Common myeloid progenitor, CD34-positive (primary cell): ENCODE measurements at places on chromosomes 16 and 17.

- H3K4me3 ChIP-seq = no peak overlapping the region
- H3K27me3 ChIP-seq = no peaks in the 10 kb centered on the region
- no peaks in the 10 kb centered on the region for H3K36me3 ChIP-seq
- DNase-seq = no peak
Observed at GRCh38 chr16:15747937-15748336, 97.9 kb downstream of the NDE1 start.

GRCh38 chr16:86824751-86825296 lies 246.5 kb downstream of the FOXL1 start:
- H3K36me3 ChIP-seq = no peaks in the 10 kb centered on the region
- H3K27ac ChIP-seq = no peak overlapping the region
- H3K4me1 ChIP-seq = no peaks in the 10 kb centered on the region

DNA sequence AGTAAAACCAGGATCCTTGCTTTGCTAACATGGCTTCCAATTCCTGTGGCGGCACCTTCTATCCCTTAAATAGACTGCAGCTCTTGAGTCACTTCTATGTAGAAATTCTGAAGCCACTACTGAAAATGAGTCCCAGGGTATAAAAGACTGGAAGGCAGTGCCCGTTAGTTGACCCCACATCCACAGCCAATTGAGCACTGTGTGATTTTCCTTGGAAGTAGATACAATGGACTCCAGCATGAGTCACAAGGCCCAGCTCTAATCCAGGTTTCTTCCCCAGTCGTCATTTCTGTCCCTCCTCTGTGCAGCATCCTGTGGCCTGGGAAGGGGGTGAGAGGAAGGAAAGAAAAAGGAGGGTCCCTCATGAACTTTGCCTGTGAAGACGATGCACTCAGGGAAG lies 69.5 kb downstream of the HLF start:
- H3K36me3 ChIP-seq = no peaks in the 10 kb centered on the region
- H3K27ac ChIP-seq = no peak overlapping the region
- H3K27me3 ChIP-seq = no peaks in the 10 kb centered on the region
- no peak for DNase-seq
- no peak overlapping the region for H3K4me3 ChIP-seq

GRCh38 chr17:64281962-64282752 lies 19.1 kb upstream of the TEX2 start:
- H3K27ac ChIP-seq = no peak overlapping the region
- peak overlapping the region; percentile 42 for H3K4me3 ChIP-seq
- H3K4me1 ChIP-seq = peaks cover 4% of the 10 kb centered on the region
- H3K27me3 ChIP-seq = no peaks in the 10 kb centered on the region
- H3K36me3 ChIP-seq = no peaks in the 10 kb centered on the region

GRCh38 chr17:81529437-81529803 lies 1.2 kb downstream of the FSCN2 start:
- no peaks in the 10 kb centered on the region for H3K4me1 ChIP-seq
- no peak overlapping the region for H3K4me3 ChIP-seq
- DNase-seq = no peak
- H3K27ac ChIP-seq = no peak overlapping the region

DNA sequence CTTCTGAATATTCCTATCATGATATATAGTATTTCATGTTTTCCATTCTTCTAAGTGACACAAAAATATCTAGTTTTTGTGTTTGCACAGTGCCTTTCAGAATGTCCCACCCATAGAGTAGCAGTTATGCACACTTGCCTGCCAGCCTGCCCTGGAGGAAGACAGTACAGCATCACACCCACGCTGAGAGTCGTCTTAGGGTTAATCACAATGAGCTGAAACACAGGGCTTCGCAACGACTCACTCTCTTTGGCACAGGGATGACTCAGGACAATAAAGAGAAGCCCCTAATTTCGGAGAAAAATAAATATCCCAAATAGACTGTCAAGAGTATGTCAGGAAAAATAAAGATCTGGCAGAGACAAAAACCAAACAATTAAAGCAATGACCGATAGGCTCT lies 11.6 kb upstream of the NDUFAB1 start:
- H3K36me3 ChIP-seq = peaks cover 14% of the 10 kb centered on the region
- H3K27ac ChIP-seq = no peak overlapping the region
- DNase-seq = no peak
- H3K4me3 ChIP-seq = no peak overlapping the region

GRCh38 chr16:85220964-85221731 lies 108.9 kb upstream of the CIBAR2 start:
- H3K4me1 ChIP-seq = no peaks in the 10 kb centered on the region
- no peak overlapping the region for H3K27ac ChIP-seq
- H3K36me3 ChIP-seq = no peaks in the 10 kb centered on the region
- no peak overlapping the region for H3K4me3 ChIP-seq
- no peaks in the 10 kb centered on the region for H3K27me3 ChIP-seq
- no peak for DNase-seq

DNA sequence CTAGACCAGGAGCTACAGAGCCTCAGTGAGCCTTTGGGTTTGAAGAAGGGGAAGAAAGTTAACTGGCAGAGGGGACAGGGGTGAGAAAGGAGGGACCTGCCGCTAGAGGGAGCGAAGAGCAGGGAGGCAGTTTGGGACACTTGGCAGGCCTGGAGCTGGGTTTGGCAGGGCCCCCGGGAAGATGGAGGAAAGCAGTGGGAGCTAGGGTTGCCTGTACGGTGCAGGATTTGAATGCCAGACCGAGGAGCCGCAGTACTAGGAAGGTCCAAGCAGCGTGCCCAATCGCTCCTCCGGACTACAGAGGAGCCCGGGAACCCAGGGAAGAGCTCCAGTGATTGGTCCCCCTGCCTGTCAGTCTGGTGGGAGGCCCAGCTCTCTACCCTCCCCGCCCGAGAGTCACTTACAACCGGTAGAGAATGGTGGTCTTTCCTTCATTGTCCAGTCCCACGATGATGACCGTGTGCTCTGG lies 1.3 kb downstream of the ARL5C start:
- no peaks in the 10 kb centered on the region for H3K36me3 ChIP-seq
- H3K4me3 ChIP-seq = peak overlapping the region; percentile 67
- no peak overlapping the region for H3K27ac ChIP-seq
- peak; percentile 87 for DNase-seq
